Fibroblast of the conjunctiva (primary cell): ENCODE measurements at places on chromosomes 11 and 22.

DNA sequence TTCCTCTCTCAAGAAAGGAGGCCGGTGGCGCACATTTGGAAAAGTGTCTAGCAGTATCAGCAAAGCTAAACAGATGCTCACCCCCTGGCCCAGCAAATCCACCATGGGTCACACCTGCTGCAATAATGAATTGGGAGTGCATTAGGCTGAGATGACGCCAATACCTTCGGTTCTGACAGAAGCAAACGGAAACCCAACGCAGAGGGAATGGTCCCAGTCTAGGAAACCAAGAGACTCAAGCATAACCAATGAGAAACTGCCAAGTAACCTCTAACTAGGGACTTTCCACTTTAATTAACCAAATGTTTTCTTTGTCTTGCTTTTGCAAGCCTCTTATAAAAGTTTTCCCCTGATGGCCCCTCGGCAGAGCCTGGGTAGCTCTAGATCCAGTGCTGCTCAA is 64.2 kb upstream of the SLC22A12 start:
- DNase-seq = no peak

DNA sequence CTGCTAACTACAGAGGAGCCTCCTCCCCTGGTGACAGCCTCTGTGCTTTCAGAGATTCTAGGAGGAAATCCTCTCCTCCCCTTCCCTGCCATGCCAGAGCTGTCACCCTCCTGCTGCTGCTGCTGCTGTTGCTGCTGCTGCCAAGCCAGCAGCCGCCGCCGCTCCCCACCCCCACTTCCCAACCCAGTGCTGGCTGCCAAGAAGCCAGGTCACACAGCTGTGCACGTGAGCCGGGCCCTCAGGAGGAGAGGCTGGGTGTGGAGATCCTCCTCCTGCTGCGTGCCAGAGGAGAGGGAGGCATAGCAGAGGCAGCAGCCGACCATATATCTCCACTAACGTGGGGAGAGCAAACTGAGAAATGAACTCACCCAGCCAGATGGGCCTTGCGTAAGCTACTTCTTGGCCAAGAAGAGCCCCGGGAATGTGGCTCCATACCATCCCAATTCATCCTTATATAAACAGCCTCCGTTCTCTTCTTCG is 12.4 kb downstream of the CRY2 start:
- peak; percentile 99 for DNase-seq

GRCh38 chr11:78773492-78773891 is 198.8 kb upstream of the NARS2 start:
- no peak for DNase-seq

DNA sequence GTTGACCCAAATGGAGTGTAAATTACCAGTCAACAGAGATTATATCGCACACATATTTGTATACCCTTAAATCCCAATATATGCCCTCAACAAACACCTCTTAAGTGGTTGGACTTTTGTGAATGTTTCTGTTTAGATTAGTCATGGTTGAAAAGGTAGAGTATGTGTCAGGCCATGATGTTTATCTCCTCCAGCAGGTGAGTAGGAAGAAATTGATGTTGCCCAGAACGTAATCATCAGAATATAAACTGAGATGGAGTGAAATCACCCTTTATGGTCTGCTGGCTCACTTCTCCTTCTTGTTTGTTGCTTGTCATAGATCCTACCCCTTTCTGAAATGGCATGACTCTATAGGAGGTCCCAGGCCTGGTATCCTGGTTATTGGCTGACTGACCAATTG is 431.8 kb downstream of the ETS1 start:
- DNase-seq = no peak

DNA sequence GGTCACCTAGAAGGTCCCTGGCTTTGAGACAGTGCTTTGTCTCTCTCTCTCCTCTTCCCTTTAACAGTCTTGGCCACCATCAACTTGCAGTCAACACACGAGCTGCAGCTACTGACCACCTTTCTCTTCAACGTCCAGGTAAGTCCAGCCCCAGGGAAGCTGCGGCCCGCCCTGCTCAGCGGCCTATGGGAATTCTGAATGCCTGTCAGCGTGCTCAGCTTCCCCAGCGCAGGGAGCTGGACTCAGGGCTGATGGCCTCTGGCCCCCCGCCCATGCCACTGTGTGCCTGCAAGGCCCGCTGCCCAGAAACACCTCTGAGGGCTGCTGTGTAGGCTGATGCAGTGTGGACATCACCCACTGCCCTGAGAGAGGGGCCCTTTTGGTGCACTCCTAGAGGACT is 32.5 kb downstream of the GLB1L2 start:
- no peak for DNase-seq

DNA sequence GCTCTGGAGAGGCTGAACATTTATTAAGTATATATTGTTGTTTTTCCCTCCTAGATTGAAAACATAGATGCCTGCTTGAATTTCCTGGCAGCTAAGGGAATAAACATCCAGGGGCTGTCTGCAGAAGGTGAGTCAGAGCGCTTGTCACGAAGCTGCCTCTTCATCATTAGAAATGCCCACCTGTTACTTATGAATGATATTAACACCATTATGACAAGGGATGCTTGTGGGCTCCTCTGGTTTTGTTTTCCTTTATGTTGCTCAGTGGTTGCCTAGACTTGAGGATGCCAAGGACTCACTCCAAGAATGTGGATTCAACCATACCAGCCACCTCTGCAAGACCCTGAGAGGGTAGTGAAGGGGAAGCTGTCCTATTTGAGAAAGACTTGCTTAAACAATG is 156.2 kb downstream of the NAV2 start:
- no peak for DNase-seq

DNA sequence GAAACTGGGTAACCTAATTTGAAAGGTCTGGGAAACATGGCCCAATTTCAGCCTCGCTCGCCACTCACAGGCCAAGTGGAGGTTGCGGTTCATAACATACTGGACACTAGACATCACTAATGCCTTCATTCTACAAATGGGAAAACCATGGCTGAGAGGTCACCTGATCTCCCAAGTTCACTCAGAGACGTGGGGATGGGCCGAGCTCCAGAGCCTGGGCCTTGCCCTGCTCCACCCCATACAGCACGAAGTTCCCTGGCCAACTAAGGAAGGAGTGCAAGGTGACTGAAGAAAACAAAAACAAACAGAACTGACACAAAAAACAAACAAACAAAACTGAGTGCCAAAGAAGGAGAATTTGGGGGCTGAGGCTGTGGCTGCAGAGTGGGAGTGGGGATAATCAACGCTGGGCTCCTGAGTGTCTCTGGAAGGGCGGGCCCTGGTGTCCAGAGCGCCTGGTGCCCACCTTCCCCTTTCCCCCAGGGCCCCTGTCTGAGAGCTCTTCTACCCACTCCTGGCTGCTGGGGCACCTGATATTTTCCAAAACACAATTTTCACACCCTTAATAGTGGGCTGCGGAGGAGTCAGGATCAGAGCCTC is 46.5 kb upstream of the ADA2 start:
- no peak for DNase-seq

- no peak for DNase-seq
Observed at GRCh38 chr11:117969160-117969991, 16.8 kb upstream of the IL10RA start.

GRCh38 chr22:23877566-23877965 is 16.6 kb upstream of the MIF start:
- no peak for DNase-seq

DNA sequence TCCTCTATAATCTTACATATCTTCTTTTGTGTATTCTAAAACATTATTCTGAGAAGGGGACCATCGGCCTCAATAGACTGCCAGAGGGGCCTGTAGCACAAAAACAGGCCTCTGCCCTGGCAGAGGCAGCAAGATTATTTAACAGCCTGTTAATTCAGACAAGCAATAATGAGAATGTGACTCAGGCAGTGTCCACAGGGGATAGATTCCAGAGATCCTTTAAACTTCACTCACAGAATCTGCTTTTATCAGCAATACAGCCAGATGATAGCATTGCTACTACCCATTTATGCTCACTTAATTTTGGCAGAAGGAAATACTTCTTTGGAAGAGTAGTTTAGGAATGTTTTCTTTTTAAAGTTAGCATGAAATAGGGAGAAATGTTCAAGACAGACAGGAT is 44.9 kb downstream of the AAMDC start:
- DNase-seq = no peak

DNA sequence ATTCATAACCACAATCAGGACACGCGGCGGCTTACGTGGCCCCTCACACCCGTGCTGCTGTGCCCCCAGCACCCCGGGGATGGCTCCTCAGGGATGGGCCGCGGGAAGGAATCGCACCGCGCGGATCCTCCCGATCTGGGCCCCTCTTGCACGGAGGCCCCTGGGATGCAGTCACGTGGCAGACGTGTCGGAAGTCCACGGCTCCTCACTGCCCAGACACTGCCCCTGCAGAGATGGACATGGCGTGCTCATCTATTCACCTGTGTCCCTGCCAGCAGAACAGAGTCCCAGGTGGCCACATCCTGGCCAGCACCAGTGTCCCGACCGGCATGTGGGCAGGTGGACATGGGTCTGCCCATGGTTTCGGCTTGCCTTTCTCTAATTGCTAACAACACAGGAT is 12.8 kb downstream of the MOB2 start:
- no peak for DNase-seq

GRCh38 chr11:8381343-8381742 is 117.7 kb upstream of the LMO1 start:
- no peak for DNase-seq

DNA sequence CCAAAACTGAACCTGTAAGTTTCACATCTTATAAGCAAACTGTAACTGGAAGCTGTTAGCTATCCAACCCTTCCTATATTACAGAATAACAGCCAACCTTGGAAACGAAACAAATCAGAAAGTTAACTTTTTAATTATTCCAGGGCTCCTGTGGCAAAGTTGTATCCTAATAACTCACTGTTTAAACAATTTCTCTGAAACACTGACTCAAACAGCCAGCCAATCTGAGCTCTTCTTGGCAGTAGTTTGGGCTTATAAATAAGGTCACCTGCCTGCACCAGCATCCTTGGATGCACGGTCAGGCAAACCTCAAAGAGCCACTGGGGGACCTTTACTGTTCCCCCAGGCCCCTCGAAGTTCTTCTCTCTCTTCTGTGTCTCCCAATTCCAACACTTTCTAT is 5.0 kb downstream of the CELSR1 start:
- no peak for DNase-seq

DNA sequence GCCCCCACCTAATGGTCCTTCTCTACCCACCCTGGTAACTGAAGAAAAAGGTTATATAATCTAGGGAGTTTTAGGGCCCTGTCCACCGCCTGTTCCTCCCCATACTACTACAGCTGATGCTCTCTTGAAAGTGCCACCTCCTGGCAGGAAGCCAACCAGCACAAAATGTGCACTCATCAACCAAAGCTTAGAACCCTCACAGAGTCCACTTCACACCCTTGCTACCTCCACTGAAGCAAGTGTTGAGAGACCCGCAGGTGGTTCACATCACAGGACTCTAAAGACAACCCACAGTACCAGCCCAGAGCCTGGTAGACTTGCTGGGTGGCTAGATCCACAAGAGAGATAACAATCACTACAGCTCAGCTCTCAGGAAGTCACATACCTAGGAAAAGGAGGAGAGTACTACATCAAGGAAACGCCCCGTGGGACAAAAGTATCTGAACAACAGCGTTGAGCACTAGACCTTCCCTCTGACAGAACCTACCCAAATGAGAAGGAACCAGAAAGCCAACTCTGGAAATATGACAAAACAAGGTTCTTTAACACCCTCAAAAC is 17.5 kb upstream of the OR10W1 start:
- DNase-seq = no peak
